ENCODE measurements at places on chromosomes 3 and 15.

DNA sequence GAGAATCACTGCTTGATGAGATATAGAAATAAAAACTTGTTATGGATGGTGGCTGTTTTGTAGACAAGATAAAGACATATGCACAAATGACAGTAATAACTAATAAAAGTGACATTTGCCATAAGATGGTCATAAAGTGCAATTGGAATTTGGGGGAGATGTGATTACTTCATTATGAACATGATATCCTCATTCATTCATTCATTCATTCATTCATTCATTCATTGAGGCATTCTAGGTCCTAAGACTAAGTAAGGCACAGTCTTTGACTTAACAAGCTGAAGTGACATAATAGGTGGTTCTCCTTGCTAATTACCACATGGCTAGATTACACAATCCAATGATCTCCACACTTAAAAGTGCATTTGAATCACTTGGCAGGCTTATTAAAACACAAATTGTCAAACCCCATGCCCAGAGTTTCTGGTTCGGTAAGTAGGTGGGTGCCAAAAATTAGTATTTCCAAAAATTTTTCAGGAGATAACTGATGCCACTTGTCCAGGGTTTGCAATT lies 18.9 kb downstream of the RAP2B start:
- DNase-seq, result no peak

DNA sequence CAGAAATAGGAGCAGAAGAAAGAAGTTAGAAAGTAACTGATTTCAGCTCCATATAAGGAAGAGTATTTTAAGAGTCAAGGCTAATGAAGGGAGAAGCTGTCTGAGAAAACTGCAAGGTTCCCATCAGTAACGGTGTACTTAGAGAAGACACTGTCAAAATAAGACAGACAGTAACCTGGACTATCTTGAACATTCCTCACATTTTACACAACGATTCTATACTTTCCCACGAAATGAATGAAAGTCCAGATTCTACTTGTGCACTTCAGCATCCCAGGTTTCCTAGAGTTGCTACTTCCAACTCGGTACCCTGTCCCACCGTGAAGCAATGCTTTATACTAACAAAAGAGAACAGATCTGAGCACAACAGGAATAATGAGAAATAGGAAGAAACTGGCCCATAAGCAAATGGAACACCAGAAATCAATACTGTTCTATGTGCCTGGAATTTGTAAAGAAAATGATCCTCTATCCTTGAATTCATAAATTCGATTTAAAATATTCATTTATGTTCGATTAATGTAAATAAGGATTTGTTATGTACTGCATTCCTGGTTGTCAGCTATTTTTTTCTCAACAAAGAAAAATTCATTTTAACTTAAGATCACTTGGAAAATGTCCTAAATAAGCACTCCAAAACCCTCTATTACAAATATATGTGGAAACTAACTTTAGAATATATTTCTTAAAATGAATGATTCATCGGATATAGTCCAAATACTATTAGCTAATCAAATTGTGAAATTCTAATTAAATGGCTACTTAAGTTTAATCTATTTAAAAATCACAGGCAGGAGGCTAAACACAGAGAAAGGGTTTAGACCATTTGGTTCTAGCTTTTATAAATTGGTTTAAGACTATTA lies 1.5 kb downstream of the C3orf70 start:
- DNase-seq, result no peak

- no peak for DNase-seq
Observed at GRCh38 chr3:194617143-194617671, 16.0 kb downstream of the TMEM44 start.

DNA sequence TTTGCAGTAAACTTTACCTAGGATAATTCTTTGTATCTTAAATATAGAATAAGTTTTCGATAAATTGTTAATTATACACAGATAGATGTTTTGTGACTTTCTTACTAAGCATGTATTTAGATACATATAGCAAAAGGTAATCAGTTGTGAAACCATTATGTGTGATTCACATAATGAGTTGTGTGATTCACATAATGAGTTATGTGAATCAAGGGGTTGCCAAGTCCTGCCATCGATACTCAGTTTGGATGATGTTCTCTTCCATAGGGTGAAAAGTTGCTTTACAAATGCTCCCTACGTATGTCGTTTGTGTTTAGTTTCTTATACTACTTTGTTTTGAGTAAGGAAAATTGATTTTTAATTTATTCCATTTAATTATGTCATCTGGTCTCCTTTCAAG lies 682.1 kb downstream of the MECOM start:
- no peak for DNase-seq

DNA sequence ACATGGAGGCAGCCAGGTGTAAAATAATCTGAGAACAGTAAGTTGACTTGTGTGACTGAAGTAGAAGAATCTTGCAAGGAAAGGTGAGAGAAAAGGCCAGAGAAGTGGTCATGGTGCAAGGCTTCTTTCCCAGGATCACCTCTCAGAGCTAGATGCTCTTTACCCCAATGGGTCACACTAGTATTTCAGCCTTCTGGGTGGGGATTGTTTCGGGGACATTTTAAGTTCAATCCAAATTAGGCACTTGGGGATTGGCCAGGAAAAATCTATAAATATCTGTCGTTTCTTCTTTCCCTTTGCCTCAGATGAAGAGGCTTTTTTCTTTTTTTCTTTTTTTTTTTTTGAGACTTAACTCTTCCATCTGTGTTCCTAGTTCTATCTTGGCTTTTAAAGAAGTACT lies 188.0 kb downstream of the KLHL25 start:
- DNase-seq, result no peak

DNA sequence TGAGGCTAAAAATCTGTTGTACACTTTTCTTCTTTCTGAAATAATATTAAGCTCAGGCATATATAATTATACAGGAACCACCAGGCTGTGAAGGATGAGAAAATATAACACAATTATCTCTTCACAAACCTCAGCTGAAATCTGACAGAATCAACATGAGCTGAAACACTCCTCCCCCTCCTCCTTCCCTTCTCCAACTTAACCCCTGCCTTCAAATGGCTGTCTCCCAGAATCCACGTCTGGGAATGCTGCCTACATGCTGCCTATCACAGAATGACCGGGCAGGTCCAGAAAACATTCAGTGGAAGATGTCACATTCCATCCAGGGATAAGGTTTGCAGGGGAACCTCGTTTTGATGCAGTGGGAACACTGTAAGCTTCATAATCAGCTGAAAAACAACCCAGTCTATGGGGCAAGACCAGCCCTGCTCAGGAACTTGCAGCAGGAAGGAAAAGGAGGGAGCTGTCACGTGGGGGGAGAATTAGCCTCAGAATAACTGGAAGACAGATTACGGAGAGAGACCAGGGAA lies 44.0 kb upstream of the SEMA6D start:
- no peak for DNase-seq

GRCh38 chr3:69095636-69096035 lies 10.9 kb downstream of the ARL6IP5 start:
- no peak for DNase-seq

DNA sequence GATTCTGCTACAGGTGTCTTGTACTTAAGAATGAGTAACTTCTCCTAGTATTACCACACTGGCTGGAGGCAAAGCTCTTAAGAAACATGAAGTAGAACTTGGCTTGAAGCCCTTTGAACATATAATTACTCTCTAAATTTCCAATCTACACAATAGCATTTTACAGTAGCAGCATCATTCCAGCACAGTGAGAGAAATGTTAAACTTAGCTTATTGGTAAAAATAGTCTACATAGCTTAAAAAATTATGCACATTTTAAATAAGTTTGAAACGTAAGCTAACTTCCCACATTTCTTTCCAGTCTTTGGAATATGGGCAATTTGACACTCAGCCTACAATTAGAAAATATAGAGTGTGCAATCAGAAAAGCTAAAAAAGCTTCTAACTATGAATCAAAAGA lies 32.8 kb upstream of the TOP2B start:
- no peak for DNase-seq

GRCh38 chr15:45448066-45448915 lies 69.9 kb upstream of the GATM start:
- DNase-seq, result no peak

- no peak for DNase-seq
Observed at GRCh38 chr15:28986726-28987125, 101.0 kb downstream of the APBA2 start.

GRCh38 chr15:90773485-90773884 lies 56.3 kb downstream of the BLM start:
- DNase-seq, result no peak

DNA sequence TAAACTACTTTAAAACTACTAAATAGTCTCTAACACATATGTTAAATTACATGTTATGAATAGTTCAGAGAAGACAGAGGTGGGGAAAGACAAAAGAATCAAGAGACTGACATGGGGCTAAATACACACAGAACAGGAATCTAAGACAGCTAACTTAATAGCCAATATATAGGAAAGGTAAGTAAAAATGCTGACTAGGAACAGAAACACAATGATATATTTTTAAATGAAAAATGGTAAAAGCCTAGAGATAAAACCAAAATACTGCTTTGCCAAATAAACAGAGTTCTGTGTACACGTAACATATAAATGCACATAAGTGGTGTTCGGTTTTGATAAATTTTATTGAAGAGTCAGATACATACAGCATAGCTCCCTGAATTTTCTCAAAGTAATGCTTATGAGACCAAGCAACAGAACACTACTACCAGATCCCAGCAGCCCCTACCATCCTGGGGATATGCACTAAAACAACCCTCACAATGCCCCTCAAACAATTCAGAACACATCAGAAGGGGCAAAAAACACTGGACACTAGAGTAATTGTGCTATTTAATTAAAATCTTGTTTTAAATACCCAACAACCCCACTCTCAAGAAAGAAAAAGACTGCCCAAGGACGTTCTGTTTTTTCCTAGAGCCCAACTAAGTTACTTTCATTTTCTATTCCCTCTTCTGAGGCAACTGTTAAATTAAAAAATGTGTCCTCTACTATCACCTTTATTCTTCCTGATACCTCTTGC lies 121.1 kb downstream of the ADAM10 start:
- DNase-seq, result no peak

- DNase-seq, result peak; percentile 28
Observed at GRCh38 chr3:61236556-61236955, 14.7 kb downstream of the FHIT start.

DNA sequence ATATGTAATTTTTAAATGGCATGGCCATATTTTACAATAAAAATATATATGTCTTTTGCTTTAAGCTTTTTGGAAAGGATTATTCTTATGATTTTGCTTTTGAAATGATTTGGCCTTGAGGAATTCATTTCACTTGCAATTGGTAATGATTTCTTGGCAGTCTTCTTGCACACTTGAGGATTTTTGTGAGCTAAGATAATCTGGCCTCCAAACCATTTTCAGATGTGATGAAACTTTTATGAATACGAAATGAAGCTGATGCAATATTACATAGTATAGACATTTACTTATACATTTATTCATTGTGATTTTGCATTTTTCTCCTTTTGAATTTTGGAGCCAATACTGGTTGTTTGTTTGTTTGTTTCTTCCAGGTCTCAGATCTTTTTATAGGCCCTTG lies 6.4 kb upstream of the SH2D7 start:
- no peak for DNase-seq

DNA sequence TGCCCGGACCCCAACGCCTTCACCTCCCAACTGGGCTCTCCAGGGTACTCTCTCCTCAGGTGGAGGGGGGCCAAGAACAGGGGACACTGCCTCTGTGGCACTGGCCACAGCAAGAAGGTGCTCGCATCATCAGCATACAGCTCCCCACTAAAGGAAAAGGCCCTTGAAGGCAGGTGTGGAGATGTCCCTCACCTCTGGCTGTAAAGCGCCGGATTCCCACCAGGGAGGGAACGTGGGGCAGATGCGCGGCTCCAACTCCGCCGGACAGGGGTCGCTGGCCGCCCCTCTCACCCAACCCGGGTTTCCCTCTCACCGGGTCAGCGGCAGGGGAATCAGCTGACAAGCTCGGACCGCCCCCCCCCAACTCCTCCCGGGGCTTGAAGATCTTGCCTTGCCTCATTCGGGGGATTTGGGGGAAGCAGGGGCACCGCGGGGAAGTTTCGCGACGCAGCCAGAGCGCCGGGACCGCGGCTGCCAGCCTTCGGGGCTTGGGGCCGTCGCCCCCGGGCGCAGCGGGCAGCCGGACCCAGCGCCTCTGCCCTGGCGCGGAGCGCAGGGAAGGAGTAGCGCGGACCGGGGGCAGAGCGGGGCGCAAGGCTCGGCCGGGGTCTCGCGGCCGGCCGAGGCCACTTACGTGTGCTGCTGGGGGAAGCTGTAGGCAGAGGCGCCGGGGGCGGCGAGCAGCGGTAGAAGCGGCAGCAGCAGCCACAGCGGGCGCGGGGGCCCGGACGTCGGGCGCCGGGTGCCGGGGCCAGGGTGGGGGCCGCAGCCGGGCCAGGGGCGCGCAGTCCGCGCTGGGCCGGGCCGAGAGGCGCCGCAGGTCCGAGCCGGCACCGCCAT lies 630 bp downstream of the CACNA2D2 start:
- no peak for DNase-seq

DNA sequence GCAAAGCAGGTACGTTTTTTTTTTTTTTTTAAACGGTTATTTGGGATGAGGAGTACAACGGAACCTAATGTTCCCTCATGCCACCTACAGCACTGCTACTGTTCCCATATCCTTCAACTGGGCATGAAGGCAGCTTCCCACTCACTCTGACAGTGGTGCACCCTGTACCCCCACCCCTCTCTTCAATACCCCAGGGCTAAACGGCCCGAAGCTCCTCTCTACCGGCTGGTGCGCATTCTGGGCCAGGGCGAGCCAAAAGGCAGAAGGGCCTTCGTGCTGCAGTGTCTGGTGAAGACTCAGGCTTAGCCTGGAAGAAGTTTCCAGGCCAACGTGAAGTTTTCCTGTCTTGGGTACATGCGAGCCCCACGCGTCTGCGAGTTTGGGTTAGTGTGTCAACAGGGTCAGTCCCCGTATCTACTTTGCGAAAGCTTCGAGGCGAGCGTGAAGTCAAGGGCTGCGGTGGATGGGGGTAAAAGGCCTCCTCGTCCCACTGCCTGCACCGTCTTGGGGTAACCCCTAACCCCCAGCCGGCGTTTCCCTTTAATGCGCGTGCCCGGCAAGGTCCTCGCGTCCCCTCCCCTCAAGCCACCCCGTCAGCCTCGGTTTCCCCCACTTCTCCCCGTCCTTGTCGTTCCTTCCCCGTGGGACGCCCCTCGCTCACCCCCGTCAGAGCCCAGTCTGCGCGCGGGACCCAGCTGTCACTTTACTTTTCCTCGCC lies 765 bp upstream of the UBE2E2 start:
- DNase-seq, result peak; percentile 46

DNA sequence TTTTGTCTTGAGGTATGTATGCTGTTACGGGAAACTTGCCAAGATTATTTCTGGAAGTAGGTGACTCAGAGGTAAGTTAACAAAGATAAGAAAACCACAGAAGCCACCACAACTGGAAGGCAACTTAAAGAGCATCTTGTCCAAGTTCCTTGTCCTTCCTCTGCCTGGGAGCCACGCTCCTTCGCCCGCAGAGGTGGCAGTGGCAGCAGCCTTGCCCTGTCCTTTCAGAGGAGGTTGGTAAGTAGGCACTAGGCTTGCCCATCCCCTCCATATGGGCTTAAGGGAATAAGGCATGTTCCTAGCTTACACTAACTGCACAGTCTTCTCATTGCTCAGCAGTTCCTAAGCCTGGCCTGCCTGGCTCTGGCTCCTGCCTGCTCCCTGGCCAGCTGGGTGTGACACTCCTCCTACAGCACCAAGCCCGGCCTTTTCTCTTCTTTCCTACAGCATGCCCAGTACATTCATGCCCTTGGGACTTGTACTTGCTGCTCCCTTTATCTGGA lies 48.0 kb upstream of the RAB6B start:
- DNase-seq, result peak; percentile 70
